ENCODE measurements at places on chromosomes 16 and 17. TPM values are rescaled to one million over a fixed set of nuclear protein-coding genes. Genes with fewer than 3 reads are reported as not detected.

CCDC154 gene
- total RNA-seq: 2.0 TPM

DNA sequence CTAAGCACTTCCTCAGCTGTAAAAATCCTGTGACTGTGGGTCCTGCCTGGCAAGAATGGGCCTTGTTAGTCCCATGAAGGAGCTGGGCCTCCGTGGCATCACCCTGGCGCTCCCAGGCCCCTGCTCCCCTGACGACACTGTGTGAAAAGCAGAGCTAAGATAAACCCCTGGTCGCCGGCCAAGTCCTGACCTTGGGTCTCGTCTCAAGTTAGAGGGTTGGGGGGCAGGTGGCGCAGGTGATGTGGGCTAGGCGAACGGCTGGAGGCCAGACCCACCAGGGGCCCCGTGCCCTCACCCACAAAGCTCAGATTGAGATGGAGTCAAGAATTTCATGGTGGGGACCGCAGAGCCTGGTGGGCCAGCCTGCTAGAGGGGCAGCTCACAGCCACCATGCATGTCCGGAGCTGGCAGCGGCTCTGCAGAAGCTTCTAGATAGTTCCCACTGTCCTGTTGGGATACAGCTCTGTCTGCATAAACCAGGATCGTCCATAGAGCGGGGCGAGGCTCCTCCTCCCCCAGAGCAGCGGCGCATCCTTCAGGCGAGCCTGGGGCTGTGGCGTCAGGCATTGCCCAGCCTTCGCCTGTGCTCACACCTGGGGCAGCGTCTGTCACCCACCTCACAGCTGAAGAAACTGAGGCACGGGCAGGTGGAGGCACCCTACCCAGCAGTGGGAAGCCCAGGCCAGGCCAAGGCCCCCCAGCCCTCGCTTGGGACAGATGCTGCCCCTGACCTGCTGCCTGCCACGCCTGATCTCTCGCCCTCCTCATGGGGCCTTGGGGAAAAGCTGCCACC, 12.0 kb downstream of the CYBC1 start:
- DNase-seq: no peak

- DNase-seq: no peak
These were observed 89.8 kb downstream of the TMEM100 start for GRCh38 chr17:55632893-55633292.

- DNase-seq: no peak
These were observed 25.8 kb downstream of the EPN2 start for GRCh38 chr17:19262650-19263631.

GRCh38 chr17:19397556-19398041, 10.6 kb upstream of the MFAP4 start:
- DNase-seq: no peak

- DNase-seq: peak; percentile 37
These were observed 17.4 kb downstream of the WNT9B start for GRCh38 chr17:46868689-46869187.

DNA sequence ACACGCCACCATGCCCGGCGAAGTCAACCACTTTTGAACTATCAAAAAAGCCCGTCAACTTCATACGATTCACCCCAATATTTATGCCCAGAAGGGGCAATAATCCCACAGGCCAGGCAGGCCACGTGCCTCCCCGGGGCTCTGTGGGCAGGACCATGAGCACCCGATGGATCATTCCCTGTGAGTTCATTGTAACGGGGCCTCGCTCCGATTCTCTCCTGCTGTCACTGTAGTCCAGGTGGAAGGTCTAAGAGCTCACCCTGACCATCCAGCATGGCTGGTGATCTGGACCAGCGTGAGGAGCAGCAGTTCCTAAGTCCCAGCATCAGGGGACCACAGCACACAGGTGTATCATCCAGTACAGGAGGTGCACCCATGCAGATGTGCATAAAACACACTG, 77.5 kb upstream of the DOC2B start:
- DNase-seq: peak; percentile 39

DNA sequence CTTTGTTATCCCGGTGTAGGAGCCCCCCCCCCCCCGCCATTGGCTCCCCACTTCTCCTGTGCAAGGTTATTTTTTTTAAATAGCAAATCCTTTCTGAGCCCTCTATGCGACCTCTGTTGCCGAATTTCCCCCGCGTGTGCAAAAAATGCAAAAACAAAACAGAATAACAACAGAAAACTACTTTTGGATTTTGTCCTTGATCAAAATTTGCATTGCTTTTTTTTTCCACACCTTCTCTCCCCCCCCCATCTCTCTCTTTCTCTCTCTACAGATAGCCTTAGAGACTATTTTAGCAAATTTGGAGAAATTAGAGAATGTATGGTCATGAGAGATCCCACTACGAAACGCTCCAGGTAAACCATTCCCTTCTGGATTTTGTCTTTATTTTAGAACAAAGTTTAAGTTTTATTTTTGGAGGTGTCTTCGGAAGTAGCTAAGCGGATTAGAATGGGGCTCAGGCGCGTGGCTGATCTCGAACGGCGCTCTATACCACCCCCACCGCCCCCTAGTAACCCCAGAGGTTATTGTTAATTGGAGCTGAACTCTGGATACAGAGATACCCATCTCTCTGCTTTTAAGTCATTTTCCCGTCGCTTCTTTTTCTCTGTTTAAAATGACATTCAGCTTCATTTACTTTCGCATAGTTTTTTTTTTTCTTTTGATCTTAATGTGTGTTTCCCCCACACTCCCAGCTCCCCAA, 1.0 kb downstream of the MSI2 start:
- no peak for DNase-seq

GRCh38 chr17:4574448-4575045, 9.8 kb upstream of the SMTNL2 start:
- no peak for DNase-seq

DNA sequence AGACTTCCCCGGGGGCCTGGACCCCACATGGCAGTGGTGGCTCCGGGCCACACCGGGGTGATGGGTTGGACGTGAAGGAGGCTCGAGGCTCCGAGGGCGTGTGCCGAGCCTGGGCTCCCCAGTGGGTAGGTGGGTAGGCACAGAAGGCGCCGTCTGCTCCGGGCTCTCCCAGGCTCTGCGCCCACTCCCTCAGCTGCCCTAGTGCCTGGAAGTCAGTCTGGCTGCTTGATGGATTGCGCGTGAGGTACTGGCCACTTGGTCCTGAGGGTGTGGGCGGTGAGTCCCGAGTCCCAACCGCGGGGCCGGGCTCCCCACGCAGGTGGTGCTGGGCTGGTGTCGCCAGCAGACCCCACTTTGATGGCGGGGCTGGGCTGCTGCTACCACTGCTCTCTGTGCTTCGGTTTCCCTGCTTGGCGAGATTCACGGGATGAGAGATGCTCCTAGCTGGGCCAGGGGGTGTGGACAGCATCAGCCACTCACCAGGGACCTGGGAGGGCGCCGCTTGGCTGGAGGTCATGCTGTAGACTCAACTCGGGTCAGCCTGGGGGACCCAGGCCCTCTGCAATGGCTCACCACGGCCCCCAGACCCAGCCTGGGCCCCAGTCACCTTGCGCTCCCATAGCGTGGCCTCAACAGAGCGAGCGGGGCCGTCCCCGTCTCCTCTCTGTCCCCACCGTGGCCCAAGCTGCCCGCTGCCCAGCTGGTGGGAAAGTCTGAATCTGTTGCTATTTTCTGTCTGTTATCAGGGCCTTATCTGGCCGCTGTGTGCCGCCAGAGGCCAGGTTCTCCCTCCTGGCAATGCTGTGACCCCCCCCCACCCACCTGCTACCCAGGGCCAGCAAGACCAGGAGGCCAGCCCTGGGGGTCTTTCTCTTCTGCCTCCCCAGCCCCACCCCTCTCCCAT, 26.1 kb downstream of the ZFPM1 start:
- no peak for DNase-seq

GRCh38 chr16:27235938-27236245, 32.6 kb downstream of the KDM8 start:
- DNase-seq: no peak

DNA sequence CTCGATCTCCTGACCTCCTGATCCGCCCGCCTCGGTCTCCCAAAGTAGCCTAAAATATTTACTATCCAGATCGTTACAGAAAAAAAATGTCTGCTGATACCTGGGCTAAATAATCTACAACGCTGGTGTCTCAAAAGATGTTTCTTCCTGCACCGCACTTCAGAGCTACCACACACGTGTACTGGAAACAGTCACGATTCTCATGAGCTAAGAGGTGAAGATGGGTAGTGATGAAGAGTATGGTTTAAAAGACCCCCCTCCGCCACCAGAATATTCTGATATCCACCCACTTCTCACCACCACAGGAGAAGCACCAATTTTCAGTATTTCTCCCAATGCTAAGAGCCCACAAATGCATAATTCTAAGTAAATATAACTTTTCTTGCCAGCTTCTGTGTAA, 50.2 kb downstream of the SMG6 start:
- DNase-seq: no peak

DNA sequence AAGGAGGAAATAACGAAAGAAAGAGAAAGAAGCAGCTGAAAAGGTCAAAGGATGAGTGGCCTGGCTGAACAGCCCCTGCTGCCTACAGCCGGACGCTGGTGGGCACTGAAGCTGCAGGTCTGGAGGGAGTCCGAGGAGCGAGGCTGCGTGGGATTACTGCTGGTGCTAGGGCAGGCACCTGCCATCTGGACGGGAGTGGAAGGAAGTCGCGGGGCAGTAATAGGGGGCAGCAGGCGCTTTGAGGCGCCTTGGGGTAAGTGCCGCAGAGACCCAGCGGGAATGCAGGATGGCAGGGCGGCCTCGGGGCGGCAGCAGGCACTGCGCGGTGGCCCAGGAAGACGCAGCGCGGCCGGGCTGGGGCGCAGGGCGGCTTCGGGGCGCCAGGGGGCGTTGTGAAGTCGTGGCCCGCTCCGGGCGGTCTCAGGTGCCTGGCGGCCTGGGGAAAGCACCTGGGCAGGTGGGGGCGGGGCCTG, 303 bp upstream of the SCNN1G start:
- no peak for DNase-seq

ZNF18 gene
- total RNA-seq: 10.9 TPM

DNA sequence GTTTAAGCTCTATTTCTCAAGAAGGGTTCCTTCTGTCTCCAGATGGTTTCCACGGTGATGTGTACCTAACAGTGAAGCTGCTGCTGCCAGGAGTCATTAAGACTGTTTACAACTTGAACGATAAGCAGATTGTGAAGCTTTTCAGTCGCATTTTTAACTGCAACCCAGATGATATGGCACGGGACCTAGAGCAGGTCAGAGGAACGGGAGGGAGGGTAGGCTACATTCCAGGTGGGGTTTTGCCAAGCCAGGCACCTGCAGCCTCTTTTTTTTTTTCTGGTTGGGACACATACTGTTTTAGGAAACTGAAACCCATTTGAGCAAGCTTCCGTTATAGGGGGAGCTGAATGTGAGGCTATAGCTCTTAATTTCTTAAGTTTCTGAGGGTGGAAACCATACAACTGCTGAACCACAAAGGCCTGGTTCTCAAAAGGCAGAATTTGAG, 10.6 kb downstream of the LIG3 start:
- no peak for DNase-seq

- DNase-seq: no peak
These were observed 5.3 kb downstream of the LMF1 start for GRCh38 chr16:965487-965886.

DNA sequence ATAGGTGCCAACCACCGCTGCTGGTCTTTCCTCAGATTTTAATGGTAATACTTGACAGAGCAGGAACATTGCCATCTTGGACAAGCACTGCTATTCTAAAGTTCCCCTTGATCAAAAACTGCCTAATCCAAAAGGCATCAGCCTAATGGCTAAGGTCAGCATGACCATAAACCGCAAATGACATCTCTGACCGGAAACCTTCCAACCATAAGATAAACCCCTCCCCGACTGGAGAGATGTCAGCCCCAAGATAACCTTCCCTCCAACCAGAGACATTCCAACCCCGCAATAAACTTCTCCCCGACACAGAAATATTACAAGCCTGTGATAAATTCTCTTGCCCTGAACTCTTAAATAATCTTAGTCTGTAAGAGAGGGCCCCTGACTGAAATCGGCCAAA, 7.4 kb upstream of the DHX40 start:
- DNase-seq: no peak

TOX3 gene
- not detected for total RNA-seq

- no peak for DNase-seq
These were observed 165.1 kb downstream of the HS3ST2 start for GRCh38 chr16:22979038-22979437.

GRCh38 chr17:44159519-44160210, 10.8 kb upstream of the ASB16 start:
- no peak for DNase-seq

- no peak for DNase-seq
These were observed 198.4 kb upstream of the TBX2 start for GRCh38 chr17:61201211-61201610.

DNA sequence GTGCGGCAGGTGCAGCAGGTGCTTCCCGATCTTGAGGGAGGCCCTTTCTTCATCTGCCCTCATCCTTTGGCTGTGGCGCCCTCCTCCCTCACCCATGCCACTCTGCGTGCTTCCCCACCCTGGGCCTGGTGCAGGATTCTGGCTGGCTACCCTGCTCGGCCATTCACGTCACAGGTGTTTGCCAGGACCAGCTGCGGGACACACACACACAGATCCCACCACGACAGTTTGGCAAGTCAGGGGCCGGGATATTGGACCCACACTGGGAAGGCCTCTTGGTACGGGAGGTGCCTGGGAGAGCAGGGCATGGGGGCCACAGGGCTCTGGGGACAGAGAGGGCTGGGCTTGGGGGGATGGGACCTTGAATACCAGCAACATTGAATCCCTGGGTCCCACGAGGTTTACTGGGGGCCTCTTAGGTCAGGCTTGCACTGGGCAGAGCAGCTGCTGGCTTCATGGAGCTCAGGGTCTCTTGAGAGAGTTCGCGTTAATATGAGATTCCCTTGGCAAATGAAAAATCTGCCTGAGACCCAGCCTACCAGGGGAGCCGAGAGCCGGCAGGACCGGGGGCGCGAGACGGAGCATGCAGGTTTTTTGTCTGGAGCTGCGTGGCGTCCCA, 15.1 kb downstream of the ADCY7 start:
- peak; percentile 76 for DNase-seq

- no peak for DNase-seq
These were observed 26.8 kb upstream of the MTMR4 start for GRCh38 chr17:58541249-58541648.

MRPL27 gene
- 61.4 TPM for total RNA-seq

- no peak for DNase-seq
These were observed 13.9 kb upstream of the TMC7 start for GRCh38 chr16:18969855-18970240.

MYH8 gene
- total RNA-seq: not detected

DNA sequence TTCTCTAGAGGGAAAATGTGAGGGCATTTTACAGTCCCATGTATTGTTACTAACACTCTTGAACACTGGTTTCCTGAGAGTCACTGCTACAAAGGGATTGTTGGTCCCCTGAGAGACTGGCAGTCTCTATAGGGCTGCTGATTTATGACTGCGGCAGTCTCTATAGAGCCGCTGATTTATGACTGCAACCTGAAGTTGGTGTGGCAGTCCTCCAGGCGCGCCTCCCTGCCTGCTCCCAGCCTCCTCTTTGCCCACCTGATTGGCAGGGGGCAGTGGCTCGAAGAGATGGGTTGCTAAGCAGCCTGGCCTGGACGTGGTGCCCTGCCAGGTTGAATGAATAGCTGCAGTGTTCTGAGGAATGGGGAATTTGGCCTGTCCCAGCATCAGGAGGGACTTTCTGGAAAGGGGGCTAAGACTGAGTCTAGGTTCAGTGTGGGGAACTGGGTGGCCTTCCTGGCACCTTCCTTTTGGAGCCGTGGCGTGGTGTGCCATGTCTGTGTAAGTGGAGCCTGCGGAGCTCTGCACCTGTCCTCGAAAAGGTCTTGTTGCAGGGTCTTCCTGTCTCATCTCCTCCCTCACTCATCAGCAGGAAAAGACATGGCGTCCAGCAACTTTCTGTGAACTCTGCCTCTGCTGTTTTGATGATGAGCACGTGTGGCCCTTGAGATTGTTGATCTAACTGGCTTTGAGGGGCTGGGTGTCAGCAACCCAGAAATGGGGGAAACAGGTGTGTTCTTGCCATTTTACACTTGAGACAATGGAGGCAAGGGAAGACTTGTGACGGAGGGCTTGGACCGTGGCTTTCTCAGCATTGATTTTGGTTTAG, 24.9 kb downstream of the SAP30BP start:
- peak; percentile 53 for DNase-seq

Measured in chondrocyte (in vitro differentiated cells).